Sciatic nerve (tissue), 2 donors: ENCODE measurements at places on chromosomes 3 and 15. TPM values are rescaled to one million over a fixed set of nuclear protein-coding genes. Genes with fewer than 3 reads are reported as not detected.

STARD5 gene
- 6.1 TPM for total RNA-seq

SI gene
- total RNA-seq: not detected

ERICH6 gene
- total RNA-seq: 0.49 TPM

ACKR2 gene
- total RNA-seq: 19.0 TPM

SERPINI2 gene
- not detected for total RNA-seq

ACAN gene
- 2.7 TPM for total RNA-seq

SLC25A20 gene
- 12.2 TPM for total RNA-seq

PRKCI gene
- total RNA-seq: 56.7 TPM

DNA sequence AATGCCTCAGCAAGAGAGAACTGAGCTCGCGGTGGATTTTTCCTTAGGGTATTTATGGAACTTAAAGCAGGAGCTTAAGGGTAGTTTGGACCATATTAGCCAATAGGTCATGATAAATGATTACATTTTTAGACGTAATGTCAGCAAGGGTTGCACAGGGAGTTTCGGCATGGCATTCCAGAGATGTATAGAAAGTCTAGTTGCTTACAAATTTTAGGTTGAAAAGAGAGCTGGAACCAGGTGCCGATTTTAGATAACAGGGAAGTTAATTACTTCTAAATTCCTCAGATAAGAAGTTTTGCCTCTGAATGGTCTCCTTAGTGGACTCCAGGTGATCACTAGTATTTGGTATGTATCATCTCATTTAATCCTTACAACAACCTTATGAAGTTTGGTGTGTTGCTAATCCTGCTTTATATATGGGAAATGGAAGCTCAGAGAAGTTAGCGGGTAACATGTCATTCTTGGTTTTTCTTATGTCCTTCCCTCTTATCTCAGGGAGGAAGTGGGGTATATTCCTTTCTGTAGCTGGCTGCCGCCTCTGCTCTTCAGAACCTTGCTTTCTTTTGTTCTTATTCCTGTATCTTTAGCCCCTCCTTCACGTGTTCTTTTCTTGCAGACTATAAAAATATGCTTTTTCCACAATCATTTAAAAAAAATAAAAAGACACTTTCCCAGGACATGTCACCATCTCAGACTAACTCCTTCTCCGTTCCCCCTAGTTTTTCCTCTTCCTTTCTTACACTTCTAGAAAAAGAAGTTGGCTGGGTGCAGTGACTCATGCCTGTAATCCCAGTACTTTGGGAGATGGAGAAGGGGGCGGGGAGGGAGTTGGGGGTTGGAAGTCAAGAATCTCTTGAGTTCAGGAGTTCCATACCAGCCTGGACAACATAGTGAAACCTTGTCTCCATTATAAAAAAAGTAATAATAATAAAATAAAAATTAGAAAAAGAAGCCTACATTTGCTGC lies 25.7 kb downstream of the IQGAP1 start:
- DNase-seq: no peak

GRCh38 chr15:89118481-89118989 lies 30.3 kb downstream of the ABHD2 start:
- no peak for DNase-seq

GRCh38 chr3:177488740-177489139 lies 291.5 kb upstream of the TBL1XR1 start:
- DNase-seq: no peak

GRCh38 chr3:127767126-127767525 lies 55.2 kb downstream of the MGLL start:
- no peak for DNase-seq

GRCh38 chr3:87674397-87675161 lies 384.2 kb downstream of the CGGBP1 start:
- no peak for DNase-seq

- DNase-seq: no peak
Observed at GRCh38 chr3:177523872-177524438, 326.7 kb upstream of the TBL1XR1 start.
